ENCODE measurements at places on chromosomes 13 and 19. TPM values are rescaled to one million over a fixed set of nuclear protein-coding genes. Genes with fewer than 3 reads are reported as not detected.
A peak's percentile ranks its signal among the peaks of the same experiment; 100 is the strongest.

The TMPRSS9 gene
- total RNA-seq = not detected

DNA sequence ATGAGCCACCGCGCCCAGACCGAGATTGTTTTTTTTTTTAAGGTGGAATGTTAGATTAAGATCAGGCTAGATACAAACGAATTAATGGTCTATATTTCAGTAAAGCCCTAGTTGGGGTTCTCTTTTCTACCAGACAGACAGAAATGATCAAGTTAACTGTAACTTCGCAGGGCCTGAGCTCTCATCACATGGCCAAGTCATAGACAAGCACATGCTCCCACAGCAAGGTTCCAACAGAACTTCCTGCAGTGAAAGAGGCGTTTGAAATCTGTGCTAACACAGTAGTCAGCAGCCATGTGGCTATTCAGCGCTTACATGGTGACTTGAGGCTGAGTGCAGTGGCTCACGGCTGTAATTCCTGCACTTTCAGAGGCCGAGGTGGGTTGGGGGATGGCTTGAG is 34.7 kb upstream of the SEMA6B start:
- no peak for DNase-seq

GRCh38 chr13:23901365-23901764 is 4.1 kb upstream of the C1QTNF9B start:
- peak; percentile 35 for DNase-seq

- DNase-seq = no peak
Measured at GRCh38 chr19:11434703-11435056, 241 bp downstream of the ODAD3 start.

Measured in LHCN-M2 (cell line).